ENCODE measurements at places on chromosomes 6 and 20.

DNA sequence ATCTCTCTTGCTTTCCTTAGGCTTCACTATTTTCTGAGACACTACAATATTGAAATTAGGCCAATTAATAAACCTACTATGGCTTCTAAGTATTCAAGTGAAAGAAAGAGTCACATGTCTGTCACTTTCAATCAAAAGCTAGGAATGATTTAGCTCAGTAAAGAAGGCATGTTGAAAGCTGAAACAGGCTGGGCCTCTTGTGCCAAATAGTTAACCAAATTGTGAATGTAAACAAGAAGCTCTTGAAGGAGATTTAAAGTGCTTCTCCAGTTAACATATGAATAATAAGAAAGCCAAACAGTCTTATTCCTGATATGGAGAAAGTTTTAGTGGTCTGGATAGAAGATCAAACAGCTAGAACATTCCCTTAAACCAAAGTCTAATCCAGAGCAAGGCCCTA lies 236.3 kb downstream of the OTOR start:
- DNase-seq = no peak

GRCh38 chr6:146224988-146225387 lies 196.1 kb downstream of the GRM1 start:
- DNase-seq = no peak

DNA sequence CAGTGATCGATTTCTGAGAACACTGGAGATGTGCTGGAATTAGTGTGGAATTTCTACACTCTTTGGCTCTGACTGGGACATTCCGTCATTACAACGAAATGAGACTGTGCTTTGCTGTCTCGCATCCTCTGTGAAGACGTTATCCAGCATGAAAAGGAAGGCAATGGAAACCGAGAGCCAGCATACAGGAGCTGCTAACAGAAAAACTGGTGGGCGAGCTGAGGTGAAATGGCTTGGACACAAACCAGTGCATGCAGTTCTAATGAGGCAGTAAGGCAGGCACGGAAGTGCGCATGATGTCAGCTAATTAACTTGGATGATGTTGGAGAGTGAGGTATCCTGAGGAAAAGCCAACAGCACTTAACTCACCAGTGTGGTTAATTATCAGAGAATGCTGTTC lies 202.8 kb upstream of the AGPAT4 start:
- no peak for DNase-seq

DNA sequence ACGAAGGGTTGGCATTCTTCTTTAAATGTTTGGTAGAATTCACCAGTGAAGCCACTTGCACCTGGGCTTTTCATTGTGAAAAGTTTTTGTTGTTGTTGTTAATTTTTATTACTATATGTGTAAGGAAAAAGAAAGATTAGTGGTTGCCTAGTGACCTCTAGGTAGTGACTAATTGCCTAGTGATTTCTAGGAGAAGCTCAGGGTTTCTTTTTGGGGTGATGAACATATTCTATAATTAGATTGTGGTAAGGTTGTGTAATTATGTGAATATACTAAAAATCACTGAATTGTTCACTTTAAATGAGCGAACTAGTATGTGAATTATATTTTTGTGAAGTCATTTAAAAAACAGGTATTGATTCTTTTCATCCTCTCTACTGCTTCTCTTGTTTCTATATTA lies 123.8 kb upstream of the TMEM170B start:
- DNase-seq = no peak

DNA sequence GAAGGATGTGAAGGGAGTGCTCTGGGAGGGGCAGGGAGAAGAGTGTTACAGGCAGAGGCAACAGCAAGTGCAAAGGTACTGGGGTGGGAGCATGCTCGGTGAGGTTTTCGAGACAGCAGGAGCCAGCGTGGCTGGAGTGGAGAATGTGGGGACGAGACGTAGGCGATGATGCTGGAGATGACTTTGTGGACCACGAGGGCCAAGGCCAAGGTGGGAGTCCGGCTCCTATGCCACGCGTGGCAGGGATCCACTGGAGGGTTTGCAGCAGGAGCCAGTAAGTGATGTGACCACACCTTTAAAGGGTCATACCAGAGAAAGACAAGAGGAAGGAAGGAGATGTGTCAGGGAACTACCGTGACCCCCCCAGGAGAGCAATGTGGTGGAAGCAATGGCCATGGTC lies 7.3 kb downstream of the PTGIS start:
- DNase-seq = no peak

GRCh38 chr6:33168639-33169038 lies 23.6 kb downstream of the COL11A2 start:
- no peak for DNase-seq

Measured in endothelial cell (in vitro differentiated cells).